Hepatocyte (in vitro differentiated cells): ENCODE measurements at places on chromosomes 3 and 15.

DNA sequence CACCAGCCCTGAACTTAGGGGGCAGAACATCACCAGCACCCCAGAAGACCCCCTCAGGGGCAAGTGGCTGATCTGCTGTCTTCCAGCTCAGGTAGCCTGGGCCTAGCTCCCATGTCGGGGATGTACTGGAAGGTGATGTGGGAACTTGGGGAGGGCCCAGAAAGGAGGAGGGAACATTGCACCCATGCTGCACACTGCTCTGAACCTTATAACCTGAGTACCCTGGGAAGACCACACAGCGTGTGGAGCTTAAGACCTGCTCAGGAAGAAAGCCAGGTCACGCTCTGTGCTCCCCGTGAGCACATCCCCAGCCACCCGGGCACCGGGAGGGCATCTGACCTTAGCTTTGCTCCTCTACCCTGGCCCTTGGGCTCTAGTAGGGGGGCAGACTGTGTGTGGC, 159.4 kb downstream of the ATP10A start:
- no peak for DNase-seq

DNA sequence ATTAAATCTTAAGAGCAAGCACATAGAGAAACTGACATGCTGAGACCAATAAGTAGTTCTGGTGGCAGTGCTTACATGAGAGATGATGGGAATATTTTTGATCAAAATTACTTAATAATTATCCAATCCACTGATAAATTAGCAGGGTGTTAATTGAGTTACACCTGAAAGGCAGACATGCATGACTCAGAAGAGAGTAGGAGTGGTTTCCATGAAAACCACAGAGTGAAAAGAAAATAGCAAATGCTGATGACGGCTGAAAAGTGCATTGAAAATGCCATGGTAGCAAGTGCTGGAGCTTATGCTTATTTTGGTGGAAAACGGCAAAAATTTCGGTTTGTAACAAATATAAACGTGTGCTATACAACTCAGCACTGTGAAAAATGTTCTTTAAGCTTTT, 267.8 kb upstream of the LRRN1 start:
- no peak for DNase-seq

GRCh38 chr3:127824151-127824825, 2.0 kb upstream of the MGLL start:
- DNase-seq: no peak

DNA sequence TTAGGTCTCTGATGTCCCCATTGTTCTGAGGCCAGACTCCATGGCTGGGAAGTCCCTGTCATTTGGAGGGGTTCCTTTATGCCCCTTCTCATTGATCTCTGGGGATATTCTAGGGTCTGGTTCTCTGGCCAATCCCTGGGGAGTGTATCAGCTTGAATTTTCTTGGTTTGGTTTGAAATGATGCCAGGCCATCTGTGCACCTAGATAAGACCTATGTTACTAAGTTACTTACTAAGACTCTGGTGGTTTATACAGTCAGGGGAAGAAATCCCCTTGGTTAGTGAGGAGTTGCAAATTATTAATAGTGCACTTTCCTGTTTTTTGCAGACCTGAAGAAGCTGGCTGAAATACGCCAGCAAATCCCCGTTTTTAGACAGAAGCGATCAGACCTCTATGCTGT, 20.3 kb downstream of the NIT2 start:
- no peak for DNase-seq

DNA sequence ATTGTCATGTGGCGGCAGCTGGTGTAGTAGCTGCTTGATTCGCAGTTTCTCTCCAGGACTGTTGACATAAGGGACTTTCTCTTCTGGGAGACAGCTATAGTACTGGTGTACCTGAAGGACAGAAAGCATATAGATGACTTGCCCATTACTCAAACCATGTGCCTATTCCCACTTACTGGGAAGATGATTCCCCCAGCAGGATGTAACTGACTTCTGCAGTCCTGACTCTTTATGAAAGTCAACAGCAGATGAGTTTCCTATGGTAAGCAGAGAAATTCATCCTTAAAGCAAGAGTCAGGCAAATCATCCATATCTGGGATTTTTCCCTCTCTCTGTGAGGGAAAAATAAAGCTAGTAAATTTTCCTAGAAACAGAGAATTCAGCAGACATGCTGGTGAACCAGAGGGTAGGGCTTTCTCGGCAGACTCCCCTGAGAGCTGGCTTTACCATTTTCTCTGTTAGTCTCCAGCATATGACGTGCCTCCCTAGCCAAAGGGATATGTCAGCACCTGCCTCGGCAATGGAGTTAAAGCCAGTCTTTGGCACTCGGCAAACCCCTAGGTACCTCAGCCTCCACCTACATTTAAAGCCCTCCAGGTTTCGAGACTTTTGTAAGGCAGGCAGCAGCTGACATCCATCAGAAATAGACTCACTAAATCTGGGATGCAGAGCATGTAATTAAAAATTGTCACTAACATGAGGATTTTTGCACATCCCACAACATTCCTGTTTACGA, 62.1 kb downstream of the PRICKLE2 start:
- DNase-seq: no peak

GRCh38 chr3:72347819-72348319, 500.4 kb downstream of the SHQ1 start:
- peak; percentile 44 for DNase-seq
